ENCODE measurements at places on chromosomes 7 and 10.

DNA sequence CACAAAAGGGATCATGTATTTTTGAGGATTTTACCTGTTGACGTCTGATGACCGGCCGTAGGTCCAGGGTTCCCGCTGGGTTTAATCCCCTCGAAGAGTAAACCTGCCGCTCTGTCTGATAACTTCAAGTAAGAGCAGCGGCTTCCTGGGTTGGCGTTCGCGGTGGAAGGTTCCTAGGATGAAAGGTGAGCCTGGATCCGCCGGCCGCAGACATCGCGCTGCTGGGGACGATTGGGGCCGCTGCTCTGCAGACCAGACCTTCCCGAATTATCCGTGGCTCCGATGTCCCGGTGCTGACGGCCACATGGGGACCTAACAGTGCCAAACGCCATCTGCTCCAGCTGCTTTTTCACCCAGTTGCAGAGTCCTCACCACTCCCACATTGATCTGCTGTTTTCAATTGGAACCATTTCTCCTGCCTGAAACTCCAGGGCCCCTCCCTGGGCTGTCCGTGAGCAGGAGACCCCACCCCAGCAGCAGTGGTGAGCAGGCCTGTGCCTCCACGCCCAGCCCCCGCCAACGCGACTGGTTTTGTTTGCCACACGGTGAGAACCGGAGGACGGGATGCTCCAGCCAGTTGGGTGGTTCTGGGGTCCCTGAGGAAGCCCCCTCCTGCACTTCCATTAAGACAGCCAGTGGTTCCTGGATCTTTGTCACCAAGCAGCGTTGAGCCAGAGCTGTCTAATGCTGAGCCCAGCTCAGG lies 12.2 kb upstream of the AP5Z1 start:
- DNase-seq, result no peak

DNA sequence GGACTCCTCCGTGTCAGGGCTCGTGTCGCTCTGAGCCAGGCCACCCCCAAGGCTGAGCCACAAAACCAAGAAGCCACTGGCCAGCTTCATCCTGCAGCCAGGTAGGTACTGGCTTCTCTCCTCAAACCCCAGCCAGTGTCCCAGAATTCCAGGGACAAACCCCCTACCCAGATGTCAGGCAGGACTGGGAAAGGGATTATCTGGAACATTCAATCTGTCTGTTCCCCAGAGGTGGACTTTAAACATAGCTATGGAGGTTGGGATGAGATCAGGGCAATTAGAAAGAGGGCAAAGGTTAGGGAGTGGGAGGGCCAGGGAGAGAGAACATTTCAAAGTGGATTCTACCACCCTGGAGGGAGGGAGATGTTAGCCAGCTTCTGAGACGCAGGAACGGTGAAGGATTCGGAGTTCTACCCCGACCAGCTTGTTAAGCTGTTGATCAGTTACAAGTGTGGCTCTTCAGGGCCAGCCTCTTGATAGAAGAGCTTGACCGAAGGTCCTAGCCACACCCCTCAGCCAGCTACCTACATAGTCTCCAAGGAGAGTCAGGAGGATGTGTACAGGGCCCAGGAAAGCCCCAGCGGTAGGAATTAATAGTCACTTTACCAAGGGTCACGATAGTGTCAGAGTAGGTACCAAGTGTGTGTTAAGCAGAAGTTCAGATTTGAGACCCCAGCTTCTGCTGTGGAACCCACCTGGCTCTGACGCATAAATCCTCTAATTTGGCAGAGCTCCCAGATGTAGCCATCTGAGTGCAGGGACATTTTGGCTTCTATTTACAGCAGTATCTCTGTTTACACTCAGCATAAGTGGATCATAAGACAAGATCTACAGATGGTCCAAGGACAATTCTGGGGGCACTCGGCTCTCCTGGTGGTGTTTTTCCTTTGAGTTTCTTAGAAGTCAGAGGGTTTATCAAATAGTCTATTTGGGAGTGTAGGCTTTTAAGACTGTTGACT lies at the start of gene PLA2G12B:
Gene PLA2G12B (minus strand): TSS at position 211 of the 959 bp plus-strand sequence. CDS start 121 bp downstream, at position 90.
- DNase-seq, result peak; percentile 38

DNA sequence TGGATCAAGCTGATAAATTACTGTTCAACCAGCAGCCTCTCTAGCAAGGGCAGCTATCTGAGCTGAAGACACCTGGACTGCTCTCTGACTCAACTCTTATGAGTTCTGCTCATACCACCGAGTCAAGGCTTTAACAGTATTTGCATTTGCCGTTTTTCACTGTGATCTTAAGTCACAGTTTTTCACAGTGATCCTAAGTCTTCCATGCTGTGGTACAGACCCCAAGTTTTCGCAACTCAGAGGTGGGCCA lies 31.3 kb downstream of the PIP4K2A start:
- DNase-seq, result no peak

DNA sequence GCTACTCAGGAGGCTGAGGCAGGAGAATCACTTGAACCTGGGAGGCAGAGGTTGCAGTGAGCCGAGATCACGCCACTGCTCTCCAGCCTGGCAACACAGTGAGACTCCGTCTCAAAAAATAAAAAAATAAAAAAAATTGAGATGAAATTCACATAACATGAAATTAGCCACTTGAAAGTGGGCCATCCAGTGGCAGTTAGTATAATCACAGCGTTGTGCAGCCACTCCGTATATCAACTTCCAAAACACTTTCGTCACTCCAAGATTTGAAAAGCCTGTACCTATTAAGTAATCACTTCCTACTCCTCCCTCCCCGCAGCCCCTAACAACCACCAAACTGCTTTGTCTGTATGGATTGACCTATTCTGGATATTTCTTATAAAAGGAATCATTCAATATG lies 20.7 kb upstream of the CACUL1 start:
- no peak for DNase-seq

GRCh38 chr7:72032934-72033333 lies 379.2 kb downstream of the CALN1 start:
- no peak for DNase-seq

DNA sequence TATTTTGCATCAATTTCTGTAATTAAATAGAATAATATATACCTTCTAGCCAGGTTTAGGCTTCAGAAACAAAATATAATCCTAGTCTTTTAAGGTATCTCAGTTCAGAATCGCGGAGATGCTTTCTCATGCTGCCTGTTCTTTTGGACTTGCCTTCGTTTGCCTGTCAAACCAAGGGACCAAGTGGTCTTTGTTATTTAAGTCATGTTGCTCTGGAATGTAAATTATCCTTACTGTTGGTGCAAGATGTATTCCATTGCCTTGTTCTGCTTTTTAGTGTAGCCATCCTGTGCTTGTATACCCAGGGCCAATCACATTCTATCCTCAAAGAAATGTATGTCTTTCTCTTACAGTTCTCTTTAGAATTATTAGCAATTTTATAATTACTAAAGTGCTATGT lies 1.1 kb upstream of the GIMAP4 start:
- DNase-seq, result no peak

DNA sequence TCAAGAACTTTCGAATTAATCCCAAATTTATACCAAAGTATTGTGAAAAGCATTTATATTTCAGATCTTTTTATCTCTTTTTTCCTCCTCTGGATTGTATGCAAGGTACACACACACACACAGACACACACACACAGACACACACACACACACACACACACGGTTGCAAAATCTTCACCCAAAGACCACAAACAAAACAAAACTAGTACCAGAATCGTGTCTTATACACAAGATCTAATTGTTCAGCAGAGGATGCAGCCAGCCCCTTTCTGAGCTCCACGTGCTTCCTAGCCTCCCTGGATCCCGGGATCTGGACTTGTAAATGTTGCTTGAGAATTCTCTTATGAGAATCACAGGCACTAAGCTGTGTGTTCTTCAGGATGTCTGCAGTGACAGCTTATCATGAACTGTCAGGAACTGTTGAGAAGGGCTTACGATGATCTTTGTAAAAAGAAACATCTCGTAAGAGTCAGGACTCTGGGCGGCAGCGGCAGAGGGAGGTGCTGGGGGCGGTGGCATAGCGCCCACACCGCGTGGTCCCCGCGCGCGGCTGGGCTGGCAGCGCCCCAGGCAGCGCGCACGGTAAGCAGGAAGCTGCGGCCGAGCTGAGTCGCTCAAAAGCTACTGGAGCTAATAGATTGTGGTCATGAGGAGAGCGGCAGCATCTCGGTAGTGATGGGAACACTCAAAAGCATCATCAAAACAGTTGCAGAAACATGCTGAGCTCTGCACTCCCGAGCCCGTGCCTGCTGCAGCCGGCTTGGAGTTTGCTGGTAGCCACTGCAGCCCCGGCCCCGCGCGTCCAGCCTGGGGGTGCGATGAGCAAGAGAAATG lies 277.6 kb downstream of the GATA3 start:
- DNase-seq, result peak; percentile 86

DNA sequence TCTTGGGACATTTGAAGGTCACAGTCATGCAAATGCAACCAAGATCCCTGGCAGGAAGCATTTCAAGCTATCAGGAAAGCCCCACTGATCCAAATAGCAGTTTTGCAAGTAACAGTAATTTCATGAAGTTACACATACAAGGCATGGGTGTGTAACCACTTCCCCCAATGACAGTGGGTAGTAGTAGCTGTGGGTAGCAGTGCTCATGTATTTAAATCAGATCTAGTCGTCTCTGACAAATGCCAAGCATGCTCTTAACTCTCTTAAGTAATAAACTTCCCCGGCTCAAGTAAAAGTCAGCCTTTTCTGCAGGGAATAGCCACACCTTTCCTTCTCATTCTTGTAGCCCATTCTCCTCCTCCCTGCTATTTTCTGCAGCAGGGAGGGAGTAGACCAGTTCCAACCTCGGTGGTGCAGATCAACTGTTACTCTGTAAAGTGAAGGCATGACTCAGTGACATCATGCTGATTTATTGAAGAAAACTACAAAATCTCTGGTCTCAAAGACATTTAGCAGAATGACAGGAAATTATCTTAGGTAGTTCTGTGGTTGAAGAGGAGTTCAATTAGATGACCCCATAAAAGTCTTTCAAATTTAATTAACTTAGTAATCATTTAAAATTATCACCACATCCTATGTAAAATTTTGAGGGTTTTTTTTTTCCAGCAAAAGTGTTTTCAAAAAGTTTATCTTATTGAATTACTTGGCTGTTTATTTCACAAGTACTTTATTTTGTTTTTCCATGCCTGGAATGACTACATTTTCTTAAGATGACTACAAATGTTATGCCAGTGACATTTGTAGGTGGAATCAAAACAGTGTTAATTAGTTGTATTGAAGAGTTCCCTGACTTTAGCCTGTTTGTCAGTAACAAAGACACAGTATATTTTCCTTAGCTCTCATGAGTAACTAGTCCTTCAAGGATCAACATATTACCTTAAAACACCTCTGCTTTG lies 568.3 kb downstream of the INHBA start:
- no peak for DNase-seq

- DNase-seq, result no peak
These were observed 130.2 kb downstream of the KCNMA1 start for GRCh38 chr10:77507291-77507880.

- DNase-seq, result no peak
These were observed 63.6 kb upstream of the EFCAB10 start for GRCh38 chr7:105644937-105645336.

DNA sequence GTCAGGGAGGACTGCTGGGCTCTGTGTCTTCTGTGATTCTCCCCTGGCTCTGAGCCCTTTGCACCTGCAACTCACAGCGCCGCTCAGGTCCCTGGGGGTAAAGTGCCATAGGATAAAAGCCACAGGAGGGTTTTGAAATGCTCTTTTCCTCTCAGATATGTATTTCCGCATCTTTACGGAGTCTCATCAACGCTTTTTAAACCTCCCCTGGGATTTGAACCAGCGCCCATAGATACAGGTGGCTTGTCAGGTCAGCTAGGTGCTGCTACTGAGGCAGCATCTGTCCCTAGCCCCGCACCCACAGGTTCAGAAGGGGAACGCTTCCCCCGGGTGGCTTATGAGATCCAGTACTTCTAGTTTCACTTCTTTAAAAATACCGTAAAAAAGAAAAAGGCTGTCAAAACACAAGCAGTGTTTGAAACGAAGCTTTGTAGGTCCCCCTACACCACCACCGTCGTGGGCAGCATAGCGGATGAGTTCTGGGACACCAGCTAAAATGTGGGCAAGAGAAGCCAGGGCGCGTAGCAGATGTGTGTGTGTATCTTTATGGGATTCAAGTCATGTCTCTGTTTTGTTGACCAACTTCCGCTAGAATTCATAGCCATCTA lies 173.5 kb downstream of the CUX1 start:
- DNase-seq, result no peak

DNA sequence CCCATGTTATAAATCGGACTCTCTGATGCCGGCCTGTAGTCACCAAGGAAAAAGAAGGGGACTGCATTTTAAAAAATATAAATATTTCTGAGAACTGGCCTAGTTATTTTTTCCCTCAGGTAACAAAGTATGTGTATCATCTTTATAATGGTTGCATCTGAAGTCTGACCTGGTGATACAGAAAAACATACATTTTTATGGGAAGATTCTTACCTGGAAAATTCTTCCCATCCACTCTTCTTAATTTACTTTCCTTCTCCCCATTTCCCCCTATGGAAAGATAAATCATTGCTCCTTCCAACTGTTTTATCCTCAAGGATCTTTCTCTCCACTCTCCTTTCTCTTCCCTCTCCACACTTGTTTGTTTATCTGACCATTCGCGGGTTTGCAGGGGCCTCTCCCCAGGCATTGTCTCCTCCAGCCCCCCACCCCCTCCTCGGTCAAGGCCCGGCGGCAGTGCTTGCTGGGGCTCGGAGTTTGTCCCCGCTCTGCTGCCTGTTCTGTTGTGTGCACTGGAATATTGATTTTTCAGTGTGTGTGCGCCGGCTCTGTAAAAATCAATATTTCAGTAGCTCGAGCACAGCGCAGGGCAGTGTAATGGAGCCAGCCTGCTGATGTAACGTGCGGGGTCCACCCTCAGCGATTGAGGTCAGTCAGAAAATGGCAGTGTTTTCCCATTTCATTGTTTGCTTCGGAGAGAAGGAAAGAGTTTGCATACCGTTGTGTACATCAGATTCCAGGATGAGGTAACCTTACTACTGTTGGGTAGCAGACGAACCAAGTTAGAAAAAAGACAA lies 199.5 kb upstream of the NFE2L3 start:
- DNase-seq, result no peak

DNA sequence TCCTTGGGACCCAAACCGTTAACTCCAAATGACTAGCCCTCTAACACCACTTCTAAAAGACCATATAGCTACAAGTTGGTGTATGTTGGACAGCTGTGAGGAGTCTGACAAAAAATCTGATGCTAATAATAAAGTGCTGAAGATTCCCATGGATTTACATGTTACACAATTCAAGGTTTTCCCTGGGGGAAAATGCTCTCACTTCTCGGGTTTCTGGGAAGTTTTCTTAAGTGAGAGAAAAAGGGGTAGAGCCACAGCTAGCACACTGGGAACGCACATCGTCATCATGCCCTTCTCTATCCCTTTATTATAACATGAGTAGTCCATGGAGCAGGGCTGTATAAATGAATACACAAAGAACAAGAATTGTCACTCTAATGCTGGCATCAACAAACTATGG lies 162.1 kb downstream of the CHCHD3 start:
- DNase-seq, result no peak

DNA sequence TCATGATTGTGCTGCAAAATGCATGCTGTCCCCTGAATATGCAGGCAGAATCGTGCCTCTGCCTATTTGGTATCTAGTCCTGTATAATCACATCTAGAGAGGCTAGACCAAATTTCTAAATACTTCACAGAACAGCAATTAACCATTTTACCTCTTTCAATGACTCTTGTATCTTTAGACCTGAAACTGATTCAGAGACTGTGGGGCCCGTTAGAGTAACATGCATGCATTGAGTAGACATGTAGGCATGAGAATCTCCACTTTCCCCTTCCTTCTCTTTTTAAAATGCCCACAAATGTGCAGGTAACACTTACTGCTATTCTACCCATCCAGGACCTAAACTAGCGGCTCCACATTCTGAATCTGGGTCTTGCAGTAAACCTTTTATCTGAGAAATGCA lies 8.8 kb downstream of the ZNF92 start:
- DNase-seq, result no peak

Data from kidney (tissue), 22 donors.